ENCODE measurements at places on chromosomes 5 and 9.

DNA sequence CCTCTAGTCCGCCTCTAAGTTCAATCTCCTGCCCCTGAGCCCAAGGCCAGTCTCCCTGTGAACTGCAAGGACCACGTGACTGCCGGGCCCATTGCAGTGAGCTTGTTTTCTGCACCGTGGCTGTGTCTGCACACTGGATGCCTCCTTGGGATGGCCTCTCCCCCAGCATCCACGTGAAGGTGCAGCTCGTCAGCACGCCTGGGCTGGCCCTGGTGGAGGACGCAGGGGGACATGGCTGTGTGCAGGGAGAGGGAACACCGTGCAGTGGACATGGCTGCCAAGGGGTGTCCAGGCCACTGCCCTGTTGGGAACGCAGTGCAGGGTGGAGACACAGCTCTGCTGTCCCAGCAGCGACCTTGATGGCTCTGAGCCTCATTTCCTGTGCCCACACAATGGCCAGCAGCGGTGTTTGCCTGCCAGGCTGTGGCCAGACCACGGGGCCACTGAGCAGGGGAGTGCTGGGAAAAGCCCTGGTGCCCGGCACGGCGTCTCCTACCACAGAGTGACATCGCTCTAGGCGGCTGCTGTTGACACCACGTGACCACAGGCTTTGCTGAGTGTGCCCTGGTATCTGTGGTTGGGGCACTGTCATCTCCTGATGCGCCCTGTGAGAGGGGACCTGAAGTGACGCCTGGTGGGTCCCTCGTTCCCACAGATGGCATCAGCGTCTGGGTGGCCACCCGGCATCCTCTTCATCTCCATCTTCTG is 26.9 kb upstream of the EXOC3 start:
- DNase-seq = no peak

- no peak for DNase-seq
These were observed 33.0 kb upstream of the HOMER1 start for GRCh38 chr5:79546782-79547428.

- peak; percentile 51 for DNase-seq
These were observed 63.7 kb upstream of the PPP2CA start for GRCh38 chr5:134289509-134290113.

GRCh38 chr9:93207326-93207814 is 23.4 kb downstream of the WNK2 start:
- peak; percentile 87 for DNase-seq

DNA sequence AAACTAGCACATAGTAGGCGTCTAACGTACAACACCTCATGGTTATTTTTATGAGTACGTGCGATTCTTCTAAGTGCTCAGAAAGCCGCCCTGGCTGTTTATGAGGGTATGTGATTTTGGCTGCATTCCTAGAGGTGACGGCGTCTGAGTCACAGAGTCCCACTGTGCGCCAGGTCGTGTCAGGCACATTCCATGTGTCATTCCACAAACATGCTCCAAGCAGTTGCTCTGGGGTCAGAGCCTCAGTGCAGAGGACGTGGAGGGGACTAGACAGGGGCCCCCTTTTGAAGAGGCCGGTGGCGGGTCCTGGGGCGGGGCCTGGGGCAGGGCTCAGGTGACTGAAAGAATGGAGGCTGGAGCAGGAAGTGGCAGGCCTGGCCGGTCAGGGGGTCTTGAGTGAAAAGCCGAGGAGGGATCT is 51.9 kb downstream of the NEK6 start:
- DNase-seq = no peak

GRCh38 chr5:157029457-157029856 is 29.5 kb downstream of the HAVCR1 start:
- DNase-seq = no peak

DNA sequence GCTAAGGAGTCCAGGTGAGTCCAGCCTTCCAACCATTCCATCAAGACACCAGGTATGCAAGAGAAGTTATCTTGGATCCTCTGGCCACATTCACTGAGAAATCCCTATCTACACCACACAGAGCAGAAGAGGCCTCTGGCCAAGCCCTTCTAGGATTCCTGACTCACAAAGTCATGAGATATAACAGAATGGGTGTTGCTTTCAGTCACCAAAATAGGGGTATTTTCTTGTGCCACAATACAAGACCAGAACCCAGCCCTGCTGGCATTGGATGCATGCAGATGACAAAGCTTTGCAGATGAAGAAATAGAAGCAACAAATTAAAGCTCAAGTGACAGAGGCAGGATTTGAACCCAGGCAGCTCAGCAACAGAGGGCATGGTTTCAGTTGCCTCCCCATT is 73.5 kb downstream of the PTPN3 start:
- no peak for DNase-seq

DNA sequence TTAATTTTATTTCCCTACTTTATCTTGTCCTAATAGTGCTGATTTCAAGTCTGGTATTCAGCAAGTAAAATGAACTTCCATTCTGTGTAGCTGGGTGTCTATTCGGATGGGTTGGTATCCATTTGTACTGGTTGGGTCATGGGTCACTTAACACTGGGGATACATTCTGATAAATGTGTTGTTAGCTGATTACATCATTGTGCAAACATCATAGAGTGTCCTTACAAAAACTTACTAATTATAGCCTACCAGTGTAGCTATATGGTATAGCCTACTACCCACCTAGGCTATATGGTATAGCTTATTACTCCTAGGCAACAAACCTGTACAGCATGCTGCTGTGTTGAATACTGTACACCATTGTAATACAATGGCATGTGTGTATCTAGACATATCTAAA is 1373.7 kb upstream of the DMAC1 start:
- DNase-seq = no peak

GRCh38 chr9:107665057-107665456 is 175.5 kb upstream of the KLF4 start:
- DNase-seq = no peak

GRCh38 chr9:86594724-86595123 is 240.5 kb upstream of the TUT7 start:
- no peak for DNase-seq

- DNase-seq = peak; percentile 27
These were observed 315.4 kb downstream of the CTNND2 start for GRCh38 chr5:11588803-11589202.

DNA sequence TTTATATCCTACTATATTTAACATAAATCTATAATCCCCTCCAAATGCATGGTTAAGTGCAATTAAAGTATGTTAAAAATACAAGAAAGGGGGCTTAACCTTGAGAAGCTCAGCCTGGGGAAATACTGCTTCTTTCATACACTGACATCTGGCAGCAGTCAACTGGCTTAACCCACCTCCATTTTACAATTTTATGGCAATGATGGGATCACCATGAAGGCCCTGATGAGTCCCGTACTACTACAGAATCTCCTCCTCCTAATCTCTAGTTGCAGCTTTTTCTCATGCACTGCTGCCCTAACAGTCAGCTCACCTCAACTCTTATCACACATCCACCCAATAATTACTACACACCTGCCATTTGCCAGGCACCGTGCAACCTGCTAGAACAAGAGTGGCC is 40.9 kb downstream of the ZNF608 start:
- DNase-seq = no peak

GRCh38 chr5:138491669-138492559 is 26.6 kb downstream of the EGR1 start:
- peak; percentile 96 for DNase-seq

DNA sequence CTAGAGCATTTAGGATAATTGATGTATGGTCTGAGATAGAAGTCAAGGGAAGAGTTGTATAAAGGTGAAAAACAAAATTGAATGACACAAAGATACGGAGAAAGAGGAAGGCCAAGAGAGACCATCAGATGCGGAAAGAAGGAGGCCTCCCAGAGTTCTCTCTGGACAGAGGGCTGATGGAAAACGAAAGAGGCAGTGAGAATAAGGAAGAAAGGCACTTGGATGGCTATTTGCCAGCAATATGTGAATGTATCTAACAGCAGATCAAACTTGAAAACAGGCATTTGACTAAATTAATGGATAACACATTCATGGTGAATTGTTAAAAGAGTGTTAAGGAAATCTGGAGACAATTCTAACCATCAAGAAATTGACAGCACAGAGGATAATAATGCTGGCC is 2.4 kb upstream of the DOCK8 start:
- no peak for DNase-seq
